Nephron progenitor cell (in vitro differentiated cells): ENCODE measurements at places on chromosomes 3 and 15.

DNA sequence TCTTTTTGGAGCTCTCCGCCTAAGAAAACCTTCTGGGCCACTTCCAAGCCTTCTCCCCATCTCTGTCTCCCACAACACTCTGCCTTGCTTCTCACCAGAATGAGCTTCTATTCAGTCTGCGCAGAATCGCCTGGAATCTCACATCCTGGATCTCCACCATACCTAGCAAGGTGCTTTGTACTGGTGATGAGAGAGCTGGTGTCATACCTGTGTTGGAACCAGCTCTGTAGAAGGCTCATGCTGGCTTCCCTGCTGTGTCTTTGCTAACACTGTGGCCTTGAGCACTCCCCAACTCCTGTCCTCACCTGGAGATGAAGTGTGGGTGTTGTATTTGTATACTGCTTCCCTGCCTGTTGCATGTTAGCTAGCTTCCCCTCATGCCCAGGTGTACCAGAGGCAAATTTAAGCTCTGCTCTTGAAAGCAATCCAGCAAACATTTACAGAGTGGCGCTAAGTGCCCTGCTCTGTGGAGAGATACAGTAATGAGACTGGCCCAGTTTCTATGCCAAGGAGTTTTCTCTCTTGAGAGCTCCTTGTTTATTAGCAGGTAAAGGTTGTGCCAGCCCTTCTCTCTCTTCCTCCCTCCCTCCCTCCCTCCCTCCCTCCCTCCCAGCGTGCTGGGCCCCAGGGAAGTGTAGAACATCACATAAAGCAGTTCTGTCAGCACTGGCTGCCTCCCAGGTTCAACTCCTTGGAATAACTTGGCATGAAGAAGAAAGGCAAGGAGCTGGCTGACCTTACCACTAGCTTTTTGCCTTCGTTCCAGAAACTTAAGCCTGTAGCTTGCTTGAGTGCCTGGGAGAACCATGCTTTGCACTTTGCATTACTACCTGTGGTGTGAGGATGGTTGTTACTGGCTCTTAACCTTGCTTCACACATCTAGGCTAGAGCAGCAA lies 54.9 kb downstream of the TRIM71 start:
- H3K27me3 ChIP-seq = peaks cover 4% of the 10 kb centered on the region
- peak overlapping the region; percentile 75 for H3K27ac ChIP-seq
- DNase-seq = no peak
- peak overlapping the region; percentile 61 for H3K4me3 ChIP-seq
- H3K4me1 ChIP-seq = peaks cover 72% of the 10 kb centered on the region

DNA sequence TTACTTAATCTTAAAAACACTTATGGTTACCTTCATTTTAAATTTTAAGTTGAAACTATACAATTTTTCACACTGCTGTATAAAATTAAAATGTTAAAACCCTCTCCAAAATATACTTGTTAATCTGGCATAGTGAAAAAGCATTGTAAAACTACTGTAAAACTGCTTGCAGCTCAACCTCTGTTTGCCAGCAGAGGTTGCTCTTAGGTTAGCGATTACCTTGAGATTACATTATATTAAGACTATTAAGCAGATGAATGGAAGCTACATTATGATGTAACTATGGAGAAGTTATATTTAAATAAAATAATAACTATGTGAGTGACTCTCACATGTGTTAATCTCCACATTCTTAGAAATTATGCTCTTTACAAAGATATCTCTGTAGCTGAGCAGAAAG lies 143.6 kb upstream of the SLITRK3 start:
- H3K27ac ChIP-seq = no peak overlapping the region
- no peaks in the 10 kb centered on the region for H3K4me1 ChIP-seq
- H3K36me3 ChIP-seq = no peaks in the 10 kb centered on the region
- DNase-seq = no peak
- no peak overlapping the region for H3K4me3 ChIP-seq

- no peaks in the 10 kb centered on the region for H3K36me3 ChIP-seq
- peaks cover 8% of the 10 kb centered on the region for H3K27me3 ChIP-seq
- no peak for DNase-seq
- no peak overlapping the region for H3K27ac ChIP-seq
- peaks cover 19% of the 10 kb centered on the region for H3K4me1 ChIP-seq
- no peak overlapping the region for H3K4me3 ChIP-seq
Observed at GRCh38 chr15:39631357-39631756, 50.5 kb downstream of the THBS1 start.

- H3K4me1 ChIP-seq = peaks cover 15% of the 10 kb centered on the region
- H3K27me3 ChIP-seq = no peaks in the 10 kb centered on the region
- no peak for DNase-seq
- no peak overlapping the region for H3K4me3 ChIP-seq
- no peak overlapping the region for H3K27ac ChIP-seq
Observed at GRCh38 chr3:5245927-5246326, 58.4 kb downstream of the EDEM1 start.

DNA sequence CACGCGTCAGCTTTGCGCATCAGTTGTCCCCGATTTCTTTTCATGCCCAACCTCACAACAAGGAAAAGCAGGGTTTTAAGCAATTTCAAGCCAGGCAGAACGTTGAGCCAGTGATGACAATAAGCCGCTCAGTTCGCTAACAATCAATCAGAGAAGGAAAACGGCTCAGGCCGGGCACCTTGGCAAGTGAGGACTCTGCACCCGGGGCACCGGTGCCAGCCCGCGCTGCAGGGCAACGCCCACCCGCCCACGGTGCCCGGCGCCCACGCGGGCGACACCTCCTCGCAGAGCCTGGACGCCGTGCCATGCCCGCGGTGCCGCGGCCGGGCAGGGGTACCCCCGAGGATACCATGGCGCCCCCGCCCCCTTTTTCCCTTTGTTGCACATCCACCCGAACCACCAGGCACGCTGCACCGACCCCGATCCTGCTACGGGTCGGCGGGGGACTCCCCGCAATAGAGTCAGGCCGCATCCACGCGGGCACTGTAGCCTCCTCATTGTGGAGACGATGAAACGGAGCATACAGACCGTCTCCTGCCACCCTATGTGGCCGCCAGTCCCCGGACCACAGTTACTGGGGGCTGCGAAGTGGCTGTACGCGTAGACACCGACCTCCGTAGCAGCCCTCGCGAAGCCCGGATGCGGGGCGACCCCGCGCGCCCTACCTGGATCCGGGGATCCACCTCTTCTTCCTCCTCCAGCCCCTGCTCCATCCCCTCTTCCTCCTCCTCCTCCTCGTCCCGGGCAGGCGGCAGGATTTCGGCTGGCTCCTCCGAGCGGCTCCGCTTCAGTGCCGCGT lies 581 bp downstream of the SH3BP5 start:
- peak; percentile 38 for DNase-seq
- peaks cover 8% of the 10 kb centered on the region for H3K36me3 ChIP-seq
- peak overlapping the region; percentile 95 for H3K4me3 ChIP-seq
- H3K27ac ChIP-seq = no peak overlapping the region

DNA sequence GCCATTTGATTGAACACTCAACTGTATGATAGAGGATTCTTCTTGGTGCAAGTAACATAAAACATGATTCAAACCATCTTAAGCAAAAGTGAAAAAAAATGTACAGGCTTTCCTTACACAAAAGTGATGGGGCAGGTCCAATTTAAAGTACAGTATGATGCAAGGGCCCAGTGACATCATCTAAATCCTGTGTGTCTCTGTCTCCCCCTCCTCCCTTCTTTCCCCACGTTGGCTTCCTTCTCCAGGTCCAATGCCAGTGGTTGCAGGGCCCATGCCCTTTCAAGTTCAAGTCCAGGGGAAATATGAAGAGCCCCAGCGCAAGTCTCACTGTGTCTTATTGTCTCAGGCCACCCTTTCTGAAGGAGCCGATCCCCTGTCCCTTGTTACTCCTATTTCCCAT lies 332.3 kb downstream of the SHQ1 start:
- H3K4me3 ChIP-seq = no peak overlapping the region
- H3K27me3 ChIP-seq = peaks cover 7% of the 10 kb centered on the region
- H3K4me1 ChIP-seq = peaks cover 28% of the 10 kb centered on the region
- DNase-seq = no peak

DNA sequence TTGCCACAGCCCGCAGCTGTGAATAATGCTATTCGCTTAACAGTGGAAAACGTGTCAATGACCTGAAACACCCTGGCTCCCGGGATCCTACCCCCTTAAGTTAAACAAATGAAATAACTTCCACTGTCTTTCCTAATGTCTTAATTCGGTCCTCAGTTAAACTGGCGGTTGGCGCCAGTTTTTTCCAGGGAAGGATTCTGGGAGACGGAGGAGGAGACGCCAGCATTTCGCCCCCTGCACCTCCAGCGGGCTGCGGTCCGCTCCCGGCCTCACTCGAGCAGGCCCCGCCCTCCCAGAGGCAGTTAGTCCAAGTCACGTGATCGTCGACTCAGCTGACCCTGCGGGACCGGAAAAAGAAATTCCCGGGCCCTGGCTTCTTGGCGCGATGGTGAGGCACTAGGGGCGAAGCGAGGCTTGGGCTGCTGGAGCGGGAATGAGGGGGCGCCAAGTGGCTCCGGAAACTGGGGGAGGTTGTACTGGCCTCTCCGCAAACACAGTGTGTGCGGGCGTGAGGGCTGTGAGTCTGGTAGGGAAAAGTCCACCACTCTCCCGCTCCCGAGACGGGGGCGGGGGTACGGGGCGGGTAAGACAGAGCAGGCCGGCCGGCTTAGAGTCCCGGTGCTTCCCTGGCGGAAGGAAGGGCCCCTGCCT lies at the start of gene COMMD4:
Gene COMMD4 (plus strand): TSS at position 359 of the 651 bp plus-strand sequence. CDS start 27 bp downstream, at position 386.
- H3K36me3 ChIP-seq = no peaks in the 10 kb centered on the region
- H3K27ac ChIP-seq = peak within 1 kb of the TSS; percentile 97
- DNase-seq = peak; percentile 95
- H3K4me1 ChIP-seq = peaks cover 21% of the 10 kb centered on the region
- peaks cover 10% of the 10 kb centered on the region for H3K27me3 ChIP-seq
- peak within 1 kb of the TSS; percentile 99 for H3K4me3 ChIP-seq

- H3K36me3 ChIP-seq = no peaks in the 10 kb centered on the region
- no peak for DNase-seq
- peaks cover 2% of the 10 kb centered on the region for H3K27me3 ChIP-seq
- H3K4me1 ChIP-seq = peaks cover 19% of the 10 kb centered on the region
- H3K27ac ChIP-seq = no peak overlapping the region
Observed at GRCh38 chr15:81265256-81265943, 58.5 kb downstream of the STARD5 start.

- peaks cover 22% of the 10 kb centered on the region for H3K4me1 ChIP-seq
- DNase-seq = no peak
- H3K27ac ChIP-seq = peak overlapping the region; percentile 93
- peaks cover 4% of the 10 kb centered on the region for H3K36me3 ChIP-seq
- no peak overlapping the region for H3K4me3 ChIP-seq
Observed at GRCh38 chr3:51686512-51687215, 15.6 kb downstream of the TEX264 start.

GRCh38 chr3:8204853-8205650 lies 296.6 kb upstream of the LMCD1 start:
- no peak overlapping the region for H3K27ac ChIP-seq
- H3K4me3 ChIP-seq = no peak overlapping the region
- peaks cover 2% of the 10 kb centered on the region for H3K27me3 ChIP-seq
- peaks cover 20% of the 10 kb centered on the region for H3K4me1 ChIP-seq
- H3K36me3 ChIP-seq = no peaks in the 10 kb centered on the region

- H3K27me3 ChIP-seq = peaks cover 8% of the 10 kb centered on the region
- DNase-seq = no peak
- H3K4me1 ChIP-seq = peaks cover 35% of the 10 kb centered on the region
- H3K27ac ChIP-seq = no peak overlapping the region
- H3K36me3 ChIP-seq = no peaks in the 10 kb centered on the region
Observed at GRCh38 chr3:13249664-13250390, 170.3 kb downstream of the NUP210 start.

- no peak for DNase-seq
- H3K27me3 ChIP-seq = no peaks in the 10 kb centered on the region
- H3K4me3 ChIP-seq = no peak overlapping the region
- no peak overlapping the region for H3K27ac ChIP-seq
- H3K36me3 ChIP-seq = no peaks in the 10 kb centered on the region
- H3K4me1 ChIP-seq = peaks cover 15% of the 10 kb centered on the region
Observed at GRCh38 chr3:130093741-130094391, 12.2 kb downstream of the ALG1L2 start.

DNA sequence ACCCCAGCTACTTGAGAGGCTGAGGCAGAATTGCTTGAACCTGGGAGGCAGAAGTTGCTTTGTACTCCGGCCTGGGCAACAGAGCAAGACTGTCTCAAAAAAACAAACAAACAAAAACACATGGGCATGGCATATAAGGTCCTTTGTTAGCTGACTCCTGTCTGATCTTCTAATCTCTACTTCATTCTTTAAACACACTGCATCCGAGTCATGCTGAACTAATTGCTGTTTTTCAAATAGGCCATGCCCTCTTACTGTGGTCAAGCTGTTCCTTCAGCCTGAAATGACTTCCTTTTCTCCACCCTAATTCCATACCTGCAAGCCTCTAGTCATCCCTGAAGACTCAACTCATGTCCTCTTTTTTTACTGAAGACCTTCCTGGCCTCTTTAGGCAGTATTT lies 22.3 kb upstream of the SLMAP start:
- no peak for DNase-seq
- peaks cover 3% of the 10 kb centered on the region for H3K27me3 ChIP-seq
- no peaks in the 10 kb centered on the region for H3K36me3 ChIP-seq

DNA sequence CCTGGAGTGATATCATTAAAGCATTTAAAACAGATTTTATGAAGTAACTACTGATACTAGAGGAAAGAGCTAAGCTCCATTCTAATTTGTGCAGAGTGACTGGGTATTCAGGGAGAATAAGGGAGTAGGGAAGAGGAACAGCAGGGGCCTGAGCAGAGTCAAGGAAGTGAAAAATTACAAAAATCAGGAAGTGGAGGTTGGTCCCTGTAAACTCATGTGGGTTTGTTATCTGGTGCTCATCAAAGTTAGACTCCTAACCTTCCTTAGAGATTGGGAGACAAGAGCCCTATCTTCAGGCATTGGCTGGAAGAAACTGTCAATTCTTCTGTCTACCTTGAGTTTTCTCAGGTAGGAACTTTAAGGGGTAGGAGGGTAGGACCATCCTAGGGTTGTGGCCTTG lies 82.5 kb downstream of the NEK11 start:
- no peaks in the 10 kb centered on the region for H3K4me1 ChIP-seq
- DNase-seq = no peak
- H3K36me3 ChIP-seq = no peaks in the 10 kb centered on the region
- no peak overlapping the region for H3K4me3 ChIP-seq
- peaks cover 4% of the 10 kb centered on the region for H3K27me3 ChIP-seq
- no peak overlapping the region for H3K27ac ChIP-seq

DNA sequence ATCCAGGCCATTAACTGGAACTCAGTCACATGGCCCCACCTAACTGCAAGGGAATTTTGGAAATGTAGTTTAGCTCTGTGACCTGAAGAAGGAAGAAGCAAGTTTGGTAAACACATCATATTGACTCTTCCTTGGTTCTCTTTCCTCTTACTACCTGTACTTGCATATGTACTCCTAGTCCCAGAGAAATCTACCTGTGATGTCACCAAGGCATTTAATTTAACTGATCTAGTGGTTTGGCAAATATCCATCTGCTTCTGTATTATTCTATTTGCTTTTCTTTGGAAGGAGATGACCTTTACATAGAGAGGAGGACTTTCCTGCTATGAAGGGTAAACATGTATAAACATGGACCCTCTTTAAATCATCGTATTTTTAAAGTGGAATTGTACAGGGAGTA lies 150.8 kb downstream of the TMEM108 start:
- peaks cover 8% of the 10 kb centered on the region for H3K27me3 ChIP-seq
- no peak overlapping the region for H3K27ac ChIP-seq
- no peak for DNase-seq
- no peak overlapping the region for H3K4me3 ChIP-seq
- peaks cover 10% of the 10 kb centered on the region for H3K4me1 ChIP-seq
- no peaks in the 10 kb centered on the region for H3K36me3 ChIP-seq

- no peak overlapping the region for H3K4me3 ChIP-seq
- peaks cover 11% of the 10 kb centered on the region for H3K36me3 ChIP-seq
- peaks cover 8% of the 10 kb centered on the region for H3K27me3 ChIP-seq
- no peaks in the 10 kb centered on the region for H3K4me1 ChIP-seq
- no peak for DNase-seq
Observed at GRCh38 chr3:140522653-140523380, 155.0 kb upstream of the TRIM42 start.

GRCh38 chr3:16249336-16249735 lies 15.4 kb downstream of the DPH3 start:
- H3K4me1 ChIP-seq = peaks cover 20% of the 10 kb centered on the region
- no peak overlapping the region for H3K27ac ChIP-seq
- H3K27me3 ChIP-seq = peaks cover 7% of the 10 kb centered on the region
- no peaks in the 10 kb centered on the region for H3K36me3 ChIP-seq
- DNase-seq = peak; percentile 47
